ENCODE measurements at places on chromosomes 5 and 9.

DNA sequence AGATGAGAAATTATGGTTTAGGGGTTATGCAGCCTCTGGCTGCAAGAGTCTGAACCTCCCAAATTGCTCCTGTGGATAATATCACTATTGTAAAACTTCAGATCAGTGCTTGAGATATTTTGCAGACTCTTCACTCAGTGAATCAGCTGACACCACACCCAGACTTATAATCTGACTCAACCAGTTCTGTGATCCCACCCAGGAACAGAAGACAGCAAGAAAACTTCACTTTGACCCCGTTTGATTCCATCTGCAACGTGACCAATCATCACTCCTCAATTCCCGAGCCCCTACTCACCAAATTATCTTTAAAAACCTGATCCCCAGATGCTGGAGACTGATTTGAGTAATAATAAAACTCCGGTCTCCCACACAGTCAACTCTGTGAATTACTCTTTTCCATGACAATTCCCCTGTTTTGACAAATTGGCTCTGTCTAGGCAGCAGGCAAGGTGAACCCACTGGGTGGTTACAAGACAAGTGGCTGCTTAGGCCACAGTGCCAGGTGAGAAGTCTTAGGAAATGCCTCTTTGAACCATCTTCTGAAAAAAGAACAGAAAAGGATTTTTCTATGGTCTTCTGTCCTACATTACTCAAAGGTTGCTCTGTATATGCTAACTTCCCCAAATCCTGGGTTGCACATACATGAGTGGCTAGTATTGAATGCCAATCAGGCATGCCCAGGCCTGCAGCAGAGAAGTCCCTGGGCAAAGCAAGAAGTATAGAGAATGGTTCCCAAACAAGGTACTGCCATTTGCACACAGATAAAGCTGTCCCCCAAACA lies 588.0 kb downstream of the PRELID2 start:
- DNase-seq = peak; percentile 37

GRCh38 chr9:105073147-105073546 lies 145.2 kb upstream of the ABCA1 start:
- no peak for DNase-seq

DNA sequence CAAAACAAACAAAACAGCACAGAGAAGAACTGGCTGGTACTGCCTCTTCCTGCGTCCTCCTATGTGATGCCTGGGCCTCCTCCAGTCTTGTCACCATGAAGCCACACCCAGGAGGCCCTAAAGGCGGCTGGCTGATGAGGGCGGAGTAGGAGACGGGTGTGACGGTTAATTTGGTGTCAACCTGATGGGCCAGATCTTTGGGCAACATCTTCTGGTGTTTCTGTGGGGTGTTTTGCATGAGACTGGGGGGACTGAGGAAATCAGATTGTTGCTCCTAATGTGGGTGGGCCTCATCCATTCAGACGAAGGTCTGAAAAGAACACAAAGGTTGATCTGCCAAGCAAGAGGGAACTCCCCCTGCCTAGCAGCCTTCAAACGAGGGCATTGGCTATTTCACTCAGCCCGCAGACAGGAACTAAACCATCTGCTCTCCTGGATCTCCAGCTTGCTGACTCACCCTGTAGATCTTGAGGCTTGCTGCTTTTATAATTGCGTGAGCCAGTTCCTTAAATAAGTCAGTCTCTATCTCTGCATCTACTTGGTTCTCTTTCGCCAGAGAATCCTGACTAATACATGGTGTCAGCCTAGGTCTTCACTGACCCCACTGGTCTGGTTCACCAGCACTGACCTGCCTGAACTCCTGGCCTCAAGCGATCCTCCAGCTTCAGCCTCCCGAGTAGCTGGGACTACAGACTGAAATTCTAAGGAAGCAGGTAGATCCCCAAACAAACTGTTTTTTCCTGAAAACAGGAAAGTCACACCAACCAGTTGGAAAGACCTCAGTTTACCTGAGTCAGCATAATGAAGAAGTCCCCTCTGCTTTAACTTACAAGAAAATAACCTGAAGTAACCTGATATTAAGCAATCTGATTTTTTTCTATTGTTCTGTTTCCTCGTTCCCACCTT lies 12.8 kb upstream of the ZFP62 start:
- DNase-seq = peak; percentile 50

- DNase-seq = no peak
These were observed 49.0 kb upstream of the IRX4 start for GRCh38 chr5:1931604-1932231.

DNA sequence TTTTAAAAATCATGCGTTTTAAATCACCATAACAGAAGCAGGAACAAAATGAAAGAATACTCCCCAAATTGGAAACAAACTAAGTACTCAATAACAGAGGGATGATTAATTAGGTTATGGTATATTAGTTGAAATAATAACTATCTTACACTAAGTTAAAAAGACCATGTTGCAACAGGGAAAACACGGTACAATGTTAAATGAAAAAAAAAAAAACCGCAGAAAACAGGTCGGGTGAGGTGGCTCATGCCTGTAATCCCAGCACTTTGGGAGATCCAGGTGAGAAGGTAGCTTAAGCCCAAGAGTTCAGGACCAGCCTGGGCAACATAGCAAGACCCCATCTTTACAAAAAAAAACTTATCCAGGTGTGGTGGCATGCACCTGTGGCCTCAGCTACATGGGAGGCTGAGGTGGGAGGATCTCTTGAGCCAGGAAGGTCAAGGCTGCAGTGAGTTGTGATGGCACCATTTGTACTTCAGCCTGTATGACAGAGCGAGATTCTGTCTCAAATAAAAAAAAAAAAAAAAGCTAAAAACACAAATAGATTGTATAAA lies 2.4 kb upstream of the PTPN3 start:
- DNase-seq = no peak

- no peak for DNase-seq
These were observed 103.5 kb downstream of the SPRY4 start for GRCh38 chr5:142221091-142221860.
